ENCODE measurements at places on chromosomes 3 and 15.

DNA sequence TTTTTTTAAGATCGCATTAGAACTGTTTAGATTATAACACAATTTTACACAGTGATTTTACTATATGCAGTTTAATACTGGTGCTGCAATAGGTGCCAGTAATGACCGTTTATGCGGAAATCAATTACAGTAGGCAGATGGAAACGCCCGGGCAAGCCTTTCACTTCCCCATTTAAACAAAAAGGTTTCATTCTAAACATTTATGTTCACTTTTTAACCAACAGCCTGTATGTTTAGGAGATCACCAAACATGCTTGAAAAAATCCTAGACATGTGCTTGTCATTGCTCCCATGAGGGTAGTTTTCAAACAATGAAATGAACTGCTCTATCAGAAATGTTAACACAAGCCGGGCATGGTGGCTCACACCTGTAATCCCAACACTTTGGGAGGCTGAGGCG lies 2.7 kb downstream of the BNIP2 start:
- DNase-seq, result no peak

- no peak for DNase-seq
Measured at GRCh38 chr3:52175416-52176179, 21.4 kb upstream of the POC1A start.

- DNase-seq, result no peak
Measured at GRCh38 chr3:11582191-11582968, 61.3 kb downstream of the VGLL4 start.

DNA sequence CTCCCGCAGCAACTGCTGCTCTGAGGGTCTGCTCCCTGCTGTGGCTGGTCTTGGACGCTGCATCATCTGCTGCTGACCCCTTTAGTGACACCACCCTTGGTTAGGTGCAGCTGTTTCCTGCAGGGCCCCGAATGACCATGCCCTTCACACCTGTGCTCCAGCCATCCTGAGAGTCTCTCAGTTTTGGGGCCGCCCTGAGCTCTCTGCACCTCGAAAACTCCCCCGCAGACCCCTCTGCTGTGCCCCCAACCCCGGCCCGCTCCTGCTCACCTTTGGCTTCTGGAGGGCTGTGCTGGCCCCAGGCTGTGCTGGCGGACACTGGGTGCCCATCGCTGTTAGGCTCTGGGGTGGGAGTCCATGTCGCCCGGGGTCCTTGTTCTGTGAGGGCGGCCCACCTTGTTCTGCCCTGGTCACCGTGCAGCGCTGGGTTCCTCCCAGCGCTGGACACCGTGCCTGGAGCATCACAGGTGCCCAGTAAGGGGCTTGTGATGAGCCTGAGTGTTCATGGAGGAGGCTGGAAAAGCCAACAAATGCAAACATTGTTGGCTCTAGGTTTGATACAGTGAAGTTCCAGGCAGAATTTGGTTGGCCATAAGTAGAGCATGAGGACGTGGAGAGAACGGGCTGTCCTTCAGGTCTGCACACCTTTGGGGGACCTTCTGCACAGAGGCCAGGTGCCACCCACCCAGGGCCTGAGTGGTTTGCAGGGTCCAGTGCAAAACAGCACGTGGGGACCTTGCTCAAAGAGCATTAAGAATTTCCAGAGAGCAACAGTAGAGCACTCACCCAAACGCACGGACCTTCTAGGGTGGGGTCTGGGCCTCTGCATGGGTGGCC lies 12.3 kb downstream of the ABTB1 start:
- DNase-seq, result no peak

DNA sequence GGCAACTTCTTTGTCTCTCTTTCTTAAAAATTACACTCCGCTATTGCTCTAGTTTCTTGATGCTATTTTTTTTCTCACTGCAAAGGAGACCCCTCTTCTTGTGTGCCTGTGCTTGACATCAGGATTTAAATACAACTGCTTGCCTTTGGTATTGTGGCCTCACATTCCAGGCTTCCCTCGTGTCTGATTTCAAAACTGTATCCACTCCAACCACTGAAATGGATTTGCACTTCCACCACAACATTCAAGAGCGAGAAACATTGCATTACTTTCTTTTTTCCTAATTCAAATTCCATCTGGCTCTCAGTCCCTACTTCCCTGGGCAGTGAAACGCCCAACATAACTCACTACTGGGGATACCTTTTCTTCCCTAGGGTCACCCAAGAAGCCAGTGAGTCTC lies 50.4 kb upstream of the PXYLP1 start:
- DNase-seq, result no peak

GRCh38 chr15:50298340-50298739 lies 32.8 kb upstream of the HDC start:
- DNase-seq, result no peak

- DNase-seq, result no peak
Measured at GRCh38 chr3:59995563-59995962, 945.7 kb upstream of the CFAP20DC start.

DNA sequence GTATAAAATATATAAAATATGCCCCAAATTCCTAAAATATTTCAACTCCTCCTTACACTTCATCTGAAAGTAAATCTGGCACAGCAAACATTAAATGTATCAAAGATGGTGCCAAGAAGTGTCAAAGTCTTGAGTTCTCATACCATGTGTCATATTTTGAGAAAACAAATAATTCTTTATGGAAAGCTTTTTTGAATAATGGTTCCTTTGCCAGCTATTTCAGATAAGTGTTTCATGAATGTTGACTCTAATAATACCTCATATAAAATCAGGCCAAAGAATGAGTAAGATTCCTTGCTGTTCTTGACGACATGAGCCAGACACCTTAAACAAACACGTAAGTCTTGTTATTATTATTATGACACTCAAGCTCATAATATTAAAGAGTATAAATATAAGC lies 30.3 kb upstream of the ZNF385D start:
- no peak for DNase-seq

DNA sequence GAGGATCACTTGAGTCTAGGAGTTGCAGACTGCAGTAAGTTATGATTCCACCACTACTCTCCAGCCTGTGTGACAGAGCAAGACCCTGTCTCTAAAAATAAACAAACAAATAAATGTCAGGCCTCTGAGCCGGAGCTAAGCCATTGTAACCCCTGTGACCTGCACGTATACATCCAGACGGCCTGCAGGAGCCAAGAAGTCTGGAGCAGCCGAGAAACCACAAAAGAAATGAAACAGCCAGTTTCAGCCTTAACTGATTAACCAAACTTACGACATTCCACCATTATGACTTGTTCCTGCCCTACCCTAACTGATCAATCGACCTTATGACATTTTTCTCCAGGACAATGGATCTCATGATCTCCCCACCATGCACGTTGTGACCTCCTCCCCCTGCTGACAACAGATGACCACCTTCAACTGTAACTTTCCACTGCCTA lies 32.5 kb upstream of the ZKSCAN7 start:
- DNase-seq, result no peak

DNA sequence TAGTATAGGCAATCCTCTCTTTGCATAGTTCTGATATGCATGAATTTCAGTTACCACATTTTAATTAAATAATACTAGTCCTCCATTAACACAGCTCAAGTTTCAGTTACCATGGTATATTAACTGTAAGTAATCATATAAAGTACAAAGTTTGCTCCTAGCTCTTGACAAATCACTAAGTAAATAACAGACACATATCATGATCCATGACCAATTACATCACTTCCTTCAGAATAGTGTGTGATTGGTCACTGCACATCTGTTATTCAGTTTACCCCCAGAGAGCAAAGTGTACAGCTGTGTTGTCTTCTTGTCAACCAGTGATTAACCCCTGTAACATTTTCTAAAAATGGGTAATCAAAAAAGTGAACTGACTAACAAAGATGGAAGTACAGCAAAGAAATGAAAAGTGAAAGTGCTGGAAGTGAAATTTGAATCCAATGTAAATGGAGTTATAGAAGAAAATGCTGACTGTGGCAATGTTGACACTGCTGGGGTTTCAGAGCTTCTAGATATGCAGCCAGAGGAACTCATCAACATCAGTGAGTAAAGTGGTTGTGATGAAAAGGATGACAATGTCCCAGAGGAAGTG lies 30.2 kb upstream of the LEKR1 start:
- DNase-seq, result no peak

DNA sequence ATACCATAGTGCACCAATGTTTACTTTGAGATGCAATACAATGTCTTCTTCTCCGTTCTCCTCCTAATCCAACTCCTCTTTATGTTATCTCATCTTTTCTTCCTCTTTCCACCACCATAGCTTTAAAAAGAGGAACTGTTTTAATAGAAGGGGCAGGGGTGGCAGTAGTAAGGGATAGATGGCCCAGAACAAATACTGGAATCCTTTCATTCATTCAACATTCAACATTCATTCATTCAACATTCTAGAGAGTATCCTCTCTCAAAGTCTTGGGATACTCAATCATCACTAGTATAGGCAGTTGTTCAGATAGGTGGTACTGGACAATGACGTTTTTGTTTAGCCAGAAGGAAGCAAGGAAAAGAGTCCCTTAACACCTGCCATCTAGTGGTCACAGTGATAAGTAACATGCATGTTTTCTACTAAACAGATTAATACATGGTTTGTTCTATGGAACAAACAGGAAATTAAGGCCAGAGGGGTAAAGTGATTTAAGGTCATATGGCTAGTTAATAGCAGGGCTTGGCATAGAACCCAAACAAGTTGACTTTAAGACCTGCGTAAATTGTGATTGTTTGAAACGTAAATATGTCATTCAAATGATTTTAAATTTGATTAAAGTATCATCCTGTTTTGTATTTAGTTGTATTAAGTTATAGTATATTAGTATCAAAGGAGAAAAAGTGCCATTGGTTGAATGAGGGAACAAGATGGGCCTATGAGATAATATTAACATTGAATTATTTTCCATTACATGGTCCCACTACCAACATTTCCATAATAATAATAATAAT lies 26.9 kb upstream of the EHHADH start:
- no peak for DNase-seq

GRCh38 chr3:48038971-48039481 lies 22.8 kb upstream of the MAP4 start:
- DNase-seq, result no peak

DNA sequence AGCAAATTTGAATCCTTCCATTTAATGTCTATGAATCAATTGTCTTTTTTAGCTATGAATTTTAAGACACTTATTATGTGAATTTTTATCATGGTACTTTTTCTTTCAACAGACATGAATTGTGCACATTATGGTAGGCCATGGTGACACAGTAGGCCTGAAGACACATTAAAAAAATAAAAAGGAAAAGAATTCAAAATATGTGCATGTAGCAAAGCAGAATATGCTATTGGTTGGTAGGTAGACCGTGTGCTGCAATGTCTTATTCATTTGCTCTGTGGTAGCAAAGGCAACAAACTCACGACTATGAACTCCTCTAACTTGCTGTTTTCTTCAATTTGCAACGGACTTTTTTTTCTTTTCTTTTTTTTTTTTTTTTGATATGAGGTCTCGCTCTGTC lies 50.0 kb upstream of the EPHA3 start:
- DNase-seq, result no peak

DNA sequence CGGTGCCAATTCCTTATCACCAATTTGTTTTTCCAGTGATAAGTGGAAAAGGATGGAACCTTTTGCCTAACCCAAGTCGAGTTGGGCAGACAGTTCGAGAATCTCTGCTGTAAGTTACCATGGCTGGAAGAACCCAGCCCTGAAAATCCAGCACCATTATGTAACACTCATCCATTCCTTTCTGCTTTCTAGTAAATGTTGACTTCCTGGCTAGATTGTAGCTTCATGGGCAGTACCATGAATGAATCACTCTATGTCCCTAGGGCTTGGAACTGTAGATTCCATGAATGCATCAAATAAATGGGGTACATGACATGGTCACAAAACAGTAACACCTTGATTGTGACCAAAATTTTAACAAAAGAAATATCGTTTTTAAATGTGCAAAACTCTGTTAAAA lies 14.0 kb downstream of the CHCHD4 start:
- DNase-seq, result no peak

DNA sequence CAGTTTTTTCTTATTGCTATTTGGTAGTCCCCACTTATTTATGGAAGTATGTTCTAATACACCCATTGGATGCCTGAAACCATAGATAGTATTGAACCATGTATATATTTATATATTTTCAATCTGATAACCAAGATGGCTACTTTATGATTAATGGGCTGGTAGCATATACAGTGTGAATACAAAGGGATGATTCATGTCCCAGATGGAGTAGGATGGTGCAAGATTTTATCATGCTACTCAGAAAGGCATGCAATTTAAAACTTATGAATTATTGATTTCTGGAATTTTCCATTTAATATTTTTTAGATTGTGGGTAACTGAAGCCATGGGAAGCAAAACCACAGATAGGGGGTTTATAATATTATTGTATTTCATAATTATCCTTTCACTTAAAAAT lies 35.2 kb downstream of the AP4E1 start:
- DNase-seq, result no peak

GRCh38 chr3:39273119-39273518 lies 6.7 kb downstream of the CX3CR1 start:
- no peak for DNase-seq
